ENCODE measurements at places on chromosomes 2 and 18.

DNA sequence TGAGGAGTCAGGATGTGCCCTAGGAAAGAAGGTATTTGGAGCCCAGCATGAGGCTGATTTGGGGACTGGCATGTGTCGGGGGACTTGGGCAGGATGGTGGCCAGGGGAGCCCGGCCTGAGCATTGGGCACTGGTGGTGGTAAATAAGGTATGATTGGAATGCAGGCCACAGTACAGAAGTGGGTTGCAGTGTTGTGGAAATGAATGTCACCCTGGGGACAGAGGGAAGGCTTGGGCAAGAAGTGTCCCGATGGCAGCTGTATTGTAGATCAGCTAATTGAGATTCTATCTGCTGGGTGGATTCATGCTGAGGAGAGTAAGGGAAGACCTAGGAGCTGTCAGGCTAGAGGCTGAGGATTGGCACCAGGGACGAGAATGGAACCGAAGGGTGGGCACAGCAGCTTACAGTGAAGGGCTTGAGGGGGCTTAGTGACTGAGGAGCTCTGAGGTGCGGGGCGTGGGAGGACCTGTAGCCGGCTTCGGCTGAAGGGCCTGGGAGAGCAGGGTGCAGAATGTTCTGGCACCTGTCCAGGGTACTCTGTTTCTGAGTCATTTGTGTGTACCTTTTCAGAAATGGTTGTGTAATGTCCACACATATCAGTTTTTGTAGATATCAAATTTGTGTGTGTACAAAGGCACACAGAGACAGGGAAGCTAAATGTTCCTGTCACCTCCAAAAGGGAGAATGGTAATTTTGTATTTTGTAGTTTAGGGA, 170.2 kb downstream of the PRKCE start:
- peak; percentile 51 for DNase-seq

DNA sequence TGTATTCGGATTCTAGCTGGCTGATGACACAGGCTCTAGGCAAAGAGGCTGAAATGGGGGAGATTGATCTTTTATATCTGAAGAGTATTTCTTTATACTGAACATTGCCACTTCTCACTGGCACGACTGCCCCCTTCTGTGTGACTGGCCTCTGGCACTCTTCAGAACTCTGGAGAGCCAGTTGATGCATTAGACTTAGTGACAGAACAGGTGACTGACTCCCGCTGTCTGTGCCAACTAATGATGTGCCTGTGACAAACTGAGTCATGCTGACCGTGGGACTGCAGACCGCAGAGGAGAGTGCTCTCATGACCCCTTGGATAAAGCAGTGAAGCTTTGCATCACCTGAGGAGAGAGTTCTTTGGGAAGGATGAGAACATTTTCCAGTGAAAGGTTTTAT, 14.4 kb downstream of the MGAT5 start:
- DNase-seq: peak; percentile 6

DNA sequence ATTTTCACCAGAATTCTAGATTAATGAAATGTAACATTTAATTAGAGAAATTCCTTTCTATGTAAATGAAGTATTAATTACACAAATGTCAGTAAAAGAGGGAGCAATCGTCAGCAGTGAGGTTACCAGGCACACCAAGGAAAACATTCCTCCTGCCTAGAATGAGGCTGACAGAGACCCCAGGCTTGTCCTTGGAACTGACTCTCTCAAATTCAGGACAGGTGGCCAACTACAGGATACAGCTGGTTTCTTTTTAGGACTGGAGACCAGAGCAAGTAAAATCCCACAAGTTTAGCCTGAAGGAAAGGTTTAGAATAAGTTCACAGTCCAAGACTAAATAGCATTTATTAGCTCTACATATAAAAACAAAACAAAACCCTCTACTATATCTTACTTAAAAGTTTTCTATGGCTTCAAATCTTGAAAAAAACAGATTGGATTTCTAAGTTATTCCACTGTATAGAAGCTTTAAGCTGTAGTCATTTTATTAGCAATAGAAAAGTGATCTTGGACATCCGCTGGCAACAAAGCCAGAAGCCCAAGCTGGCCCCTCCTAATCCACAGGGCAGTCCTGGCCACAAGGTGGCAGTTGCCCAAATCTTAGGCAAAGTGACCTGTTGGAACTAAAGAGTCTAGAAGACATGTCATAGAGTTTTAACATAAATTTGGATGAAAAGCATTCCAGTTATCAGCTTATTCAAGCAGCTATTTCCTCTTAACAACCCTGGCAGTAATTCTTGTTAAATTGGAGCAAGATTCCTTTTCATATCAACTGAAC, 81.0 kb downstream of the SP3 start:
- peak; percentile 3 for DNase-seq

DNA sequence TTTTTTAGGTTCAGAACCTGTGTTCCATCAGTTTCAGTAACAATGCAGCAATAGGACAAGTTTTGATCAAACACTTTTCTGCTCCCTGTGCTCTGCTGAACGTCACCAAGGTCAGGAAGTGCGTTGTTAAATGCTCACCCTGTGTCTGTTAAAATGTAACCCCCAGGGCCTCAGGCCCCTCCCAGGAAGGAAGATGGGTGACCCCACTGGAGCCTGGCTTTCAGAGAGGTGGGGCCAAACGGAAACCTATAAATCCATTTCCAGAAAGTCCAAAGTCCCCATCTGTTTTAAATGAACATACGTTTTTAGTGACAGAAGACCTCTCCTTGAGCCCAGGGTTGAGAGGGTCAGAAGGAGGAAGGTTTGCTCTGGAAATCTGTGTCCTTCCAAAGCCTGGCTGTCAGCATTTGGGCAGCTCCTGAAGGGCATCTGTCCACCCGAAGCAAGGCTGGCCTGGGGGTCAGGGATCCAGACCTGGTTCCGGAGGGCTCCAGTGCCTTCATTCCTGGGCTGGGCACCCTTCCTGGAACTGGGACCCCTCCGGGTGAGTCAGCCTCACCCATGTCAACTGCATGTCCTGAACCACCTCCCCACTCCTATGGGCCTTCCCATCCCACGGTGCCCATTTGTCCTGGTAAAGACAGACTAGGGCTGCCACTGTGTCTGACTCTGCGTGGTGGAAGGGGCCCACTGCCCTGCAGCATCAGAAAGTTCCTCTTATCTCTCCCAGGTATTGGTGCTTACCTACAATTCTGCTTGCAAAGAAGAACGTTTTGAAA, 117.4 kb upstream of the COPS8 start:
- DNase-seq: no peak

GRCh38 chr18:28175930-28176697, 816 bp downstream of the CDH2 start:
- DNase-seq: no peak

DNA sequence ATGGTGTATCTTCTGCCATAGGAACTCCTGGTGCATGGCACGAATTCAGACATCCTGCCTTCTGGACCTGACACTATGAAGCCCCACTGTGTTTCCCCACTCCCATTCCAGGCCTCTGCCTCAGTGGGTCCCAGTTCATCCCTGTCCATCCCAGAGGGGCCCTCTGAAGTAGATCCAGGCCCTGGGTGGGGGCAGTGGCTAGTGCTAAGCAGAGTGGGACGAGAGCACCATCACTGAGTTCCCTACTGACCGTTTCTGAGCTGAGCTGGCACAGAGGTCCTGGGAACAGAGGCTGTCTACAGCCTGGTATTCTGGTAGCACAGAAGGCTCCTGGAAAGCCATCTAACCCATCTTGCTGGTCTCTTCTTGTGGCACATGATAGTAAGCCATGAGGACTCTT, 54.0 kb downstream of the ATOH8 start:
- DNase-seq: no peak

GRCh38 chr2:120908314-120908975, 172.8 kb downstream of the GLI2 start:
- DNase-seq: no peak

- DNase-seq: no peak
Observed at GRCh38 chr2:37316181-37316580, 8.5 kb downstream of the PRKD3 start.

DNA sequence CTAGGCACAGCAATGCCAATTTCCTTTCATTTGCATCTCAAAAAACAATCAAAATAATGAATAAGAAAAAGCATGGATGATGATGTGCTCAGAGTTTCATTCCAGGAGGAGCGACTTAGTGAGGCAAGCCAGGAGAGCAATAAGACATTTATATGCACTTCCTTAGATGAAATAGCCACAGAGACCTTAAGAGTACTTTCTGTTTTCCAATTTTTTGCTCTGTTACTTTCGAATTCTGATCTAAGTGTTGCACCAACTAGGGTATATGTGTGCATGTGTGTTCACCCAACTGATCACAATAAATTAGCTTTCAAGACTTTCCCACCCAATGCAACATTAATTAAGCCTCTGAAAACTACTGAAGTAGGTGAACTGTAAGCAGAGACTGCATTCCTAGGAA, 709 bp downstream of the RAB27B start:
- DNase-seq: no peak

DNA sequence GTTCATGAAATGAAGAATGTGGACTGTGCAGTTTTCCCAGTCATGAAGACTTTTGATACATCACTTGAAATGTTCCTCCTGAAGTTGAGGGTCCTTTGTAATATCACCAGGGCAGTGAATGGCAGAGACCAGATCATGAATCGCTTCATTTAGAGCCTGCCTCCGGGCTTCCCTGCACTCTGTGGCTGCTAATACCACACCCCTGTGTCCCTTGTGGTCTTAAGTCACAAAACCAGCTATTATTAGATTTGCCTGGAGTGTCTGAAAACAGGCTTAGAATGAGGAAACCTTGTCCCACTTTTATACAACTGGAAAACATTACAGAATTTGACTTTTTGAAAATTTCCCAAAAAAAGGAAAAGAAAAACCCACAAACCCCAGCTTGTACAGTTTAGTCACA, 147.9 kb downstream of the MGAT5 start:
- DNase-seq: no peak

DNA sequence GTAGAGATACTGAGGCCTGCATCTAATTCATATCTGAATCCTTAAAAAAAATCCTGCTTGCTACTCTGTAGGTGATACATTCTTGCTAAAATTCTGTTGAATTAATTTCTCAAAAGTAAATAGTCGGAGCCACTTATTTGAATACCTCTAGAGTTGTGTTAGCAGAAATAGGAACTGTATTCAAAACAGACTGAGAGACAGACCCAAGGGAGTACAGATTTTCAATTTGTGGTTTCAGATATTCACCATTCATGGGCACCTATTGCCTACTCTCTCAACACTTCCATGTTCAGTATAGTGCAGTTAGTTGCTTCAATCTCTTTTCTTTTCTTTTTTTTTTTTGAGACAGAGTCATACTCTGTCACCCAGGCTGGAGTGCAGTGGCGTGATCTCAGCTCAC, 46.6 kb upstream of the CTLA4 start:
- DNase-seq: no peak

- DNase-seq: no peak
Observed at GRCh38 chr18:75041586-75041985, 167.4 kb downstream of the PTGR3 start.

- peak; percentile 5 for DNase-seq
Observed at GRCh38 chr18:42157420-42157819, 202.4 kb downstream of the PIK3C3 start.

DNA sequence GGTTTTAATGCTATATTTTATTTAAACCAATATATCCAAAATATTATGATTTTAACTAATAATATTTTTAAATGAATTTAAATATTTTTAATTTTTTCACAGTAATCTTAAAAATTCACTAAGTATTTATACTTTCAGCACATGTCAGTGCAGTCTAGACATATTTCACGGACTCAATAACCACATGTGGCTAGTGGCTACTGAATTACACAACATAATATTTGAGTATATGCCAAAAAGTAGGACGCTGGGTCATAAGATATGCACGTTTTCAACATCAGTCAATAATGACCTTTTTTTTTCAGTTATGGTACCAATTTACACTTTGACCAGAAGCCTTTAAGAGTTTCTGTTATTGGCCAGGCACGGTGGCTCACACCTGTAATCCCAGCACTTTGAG, 117.7 kb downstream of the GFPT1 start:
- DNase-seq: no peak

DNA sequence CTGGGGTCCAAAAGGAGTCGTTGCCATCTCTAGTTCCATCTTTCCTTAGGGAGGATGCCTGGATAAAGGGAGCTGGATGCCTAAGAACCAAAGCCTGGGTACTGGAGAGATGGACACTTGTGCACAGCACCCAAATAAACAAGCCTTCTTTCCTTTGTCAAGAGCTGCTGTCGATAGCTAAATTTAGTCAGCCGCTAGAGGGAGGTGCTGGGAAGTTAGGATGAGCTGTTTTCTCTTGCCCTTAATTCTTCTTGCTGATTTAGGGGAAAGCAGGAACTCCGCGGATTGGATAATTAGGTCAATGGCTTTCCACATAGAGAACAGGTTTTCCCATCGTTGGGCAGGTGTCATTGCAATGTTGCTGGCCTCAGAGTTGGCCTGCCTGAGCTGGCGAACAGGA, 30.9 kb upstream of the SERPINB12 start:
- DNase-seq: no peak

DNA sequence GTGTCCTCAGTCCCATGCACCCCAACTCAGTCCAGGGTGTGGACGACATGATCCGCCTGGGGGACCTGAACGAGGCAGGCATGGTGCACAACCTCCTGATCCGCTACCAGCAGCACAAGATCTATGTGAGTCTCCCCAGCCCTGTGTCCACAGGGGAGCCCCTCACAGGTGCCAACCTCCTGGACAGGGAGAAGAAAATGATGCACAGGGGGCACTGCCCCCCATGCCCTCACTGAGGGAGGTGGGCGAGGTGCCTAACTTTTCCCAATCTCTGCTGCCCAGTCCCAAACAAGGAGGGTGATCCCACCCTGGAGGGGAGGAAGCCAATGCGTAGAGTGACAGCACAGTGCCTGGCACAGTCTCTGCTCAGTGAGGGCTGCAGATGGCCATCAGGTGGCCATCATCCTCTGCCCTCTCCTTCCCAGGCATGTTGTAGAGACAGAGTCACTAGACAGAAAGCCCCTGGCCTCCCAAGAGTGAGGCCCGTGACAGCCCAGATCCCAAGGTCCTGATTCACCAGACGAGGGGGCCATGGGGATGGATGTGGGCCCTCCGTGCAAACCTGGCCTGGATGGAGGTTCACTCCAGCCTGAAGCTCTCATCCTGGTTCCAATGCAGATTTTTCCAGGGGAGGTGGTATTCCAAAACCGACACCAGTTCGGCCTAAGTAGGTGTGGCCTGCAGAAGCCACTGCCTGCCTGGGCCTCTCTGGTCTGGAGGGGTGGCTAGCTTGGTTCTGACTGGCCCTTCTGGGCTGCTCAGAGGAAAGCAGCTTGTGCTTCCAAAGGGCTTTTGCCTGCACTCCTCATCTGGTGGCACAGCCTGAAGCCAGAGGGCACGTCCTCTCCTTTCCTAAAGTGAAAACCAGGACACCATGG, 30.0 kb downstream of the MYO7B start:
- DNase-seq: no peak

- DNase-seq: no peak
Observed at GRCh38 chr18:75159646-75160356, 49.1 kb downstream of the PTGR3 start.

DNA sequence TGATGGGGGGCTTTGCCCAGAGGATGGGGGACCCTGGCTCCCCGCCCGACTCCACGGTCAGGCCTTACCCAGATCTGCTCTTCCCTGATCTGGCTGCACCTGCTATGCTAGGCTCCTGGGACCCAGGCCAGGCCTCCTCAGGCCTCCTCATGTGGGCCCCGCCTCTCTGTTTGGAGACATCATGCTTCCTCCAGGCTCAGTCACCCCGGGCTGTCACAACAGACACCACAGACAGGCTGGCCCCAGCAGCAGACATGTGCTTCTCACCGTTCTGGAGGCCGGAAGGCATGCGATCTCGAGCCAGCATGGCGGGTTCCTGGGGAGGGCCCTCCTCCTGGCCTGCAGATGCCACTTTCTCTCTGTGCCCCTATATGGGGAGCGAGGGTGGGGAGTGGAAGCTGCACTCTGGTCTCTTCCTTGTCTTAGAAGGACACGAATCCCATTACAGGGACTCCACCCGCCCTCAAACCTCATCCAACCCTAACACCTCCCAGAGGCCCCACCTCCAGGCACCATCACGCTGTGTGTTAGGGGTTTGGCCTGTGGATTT, 10.8 kb upstream of the NEU4 start:
- no peak for DNase-seq
